Activated T-helper 1 cell treated with anti-CD3 and anti-CD28 coated beads, Interleukin-12 subunit alpha, Interleukin-12 subunit beta, Interleukin-2, Interleukin-4 antibody, amounts not matched to agents 30 ng/mL and 10 ng/mL and 1 ng/mL, durations not matched to agents 14 hours and 24 hours and 36 hours (primary cell): ENCODE measurements at places on chromosomes 5 and 9. TPM values are rescaled to one million over a fixed set of nuclear protein-coding genes. Genes with fewer than 3 reads are reported as not detected.

GABRB2 gene
- not detected in 2 replicates for total RNA-seq

SPAG8 gene
- 0.66 and 1.0 TPM in 2 replicates for total RNA-seq

ARID3C gene
- total RNA-seq, result 0.23 TPM in 1 of 2 replicates, not detected in the other

- DNase-seq, result no peak
Measured at GRCh38 chr5:73198833-73199592, 26.0 kb downstream of the TMEM174 start.

- DNase-seq, result no peak
Measured at GRCh38 chr5:10665799-10666198, 95.2 kb downstream of the DAP start.

DNA sequence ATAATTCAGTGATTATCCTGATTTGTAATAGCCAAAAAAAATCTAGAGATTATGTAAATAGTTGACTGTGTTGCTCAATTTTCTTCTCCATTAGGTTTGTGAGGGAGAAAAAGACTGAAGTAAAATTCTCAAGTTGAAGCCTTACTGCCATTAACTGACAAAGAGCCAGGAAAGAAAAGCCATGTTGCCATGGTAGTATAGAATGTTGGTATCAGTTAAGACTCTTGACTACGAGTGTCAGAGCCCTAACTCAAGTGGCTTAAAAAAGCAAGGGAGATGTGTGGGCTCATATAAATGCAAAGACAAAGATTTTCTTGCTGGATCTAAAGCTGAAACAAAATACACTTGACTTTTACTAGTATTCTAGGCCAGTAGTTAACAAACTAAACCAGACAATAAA is 571.7 kb downstream of the KCTD16 start:
- DNase-seq, result no peak

HTR4 gene
- not detected in 2 replicates for total RNA-seq

GRCh38 chr5:97531549-97531948 is 348.5 kb upstream of the RIOK2 start:
- no peak for DNase-seq

PCDHB9 gene
- not detected in 2 replicates for total RNA-seq

CAMK2A gene
- not detected in 2 replicates for total RNA-seq

BSPRY gene
- total RNA-seq, result 12.3 and 12.8 TPM in 2 replicates

DNA sequence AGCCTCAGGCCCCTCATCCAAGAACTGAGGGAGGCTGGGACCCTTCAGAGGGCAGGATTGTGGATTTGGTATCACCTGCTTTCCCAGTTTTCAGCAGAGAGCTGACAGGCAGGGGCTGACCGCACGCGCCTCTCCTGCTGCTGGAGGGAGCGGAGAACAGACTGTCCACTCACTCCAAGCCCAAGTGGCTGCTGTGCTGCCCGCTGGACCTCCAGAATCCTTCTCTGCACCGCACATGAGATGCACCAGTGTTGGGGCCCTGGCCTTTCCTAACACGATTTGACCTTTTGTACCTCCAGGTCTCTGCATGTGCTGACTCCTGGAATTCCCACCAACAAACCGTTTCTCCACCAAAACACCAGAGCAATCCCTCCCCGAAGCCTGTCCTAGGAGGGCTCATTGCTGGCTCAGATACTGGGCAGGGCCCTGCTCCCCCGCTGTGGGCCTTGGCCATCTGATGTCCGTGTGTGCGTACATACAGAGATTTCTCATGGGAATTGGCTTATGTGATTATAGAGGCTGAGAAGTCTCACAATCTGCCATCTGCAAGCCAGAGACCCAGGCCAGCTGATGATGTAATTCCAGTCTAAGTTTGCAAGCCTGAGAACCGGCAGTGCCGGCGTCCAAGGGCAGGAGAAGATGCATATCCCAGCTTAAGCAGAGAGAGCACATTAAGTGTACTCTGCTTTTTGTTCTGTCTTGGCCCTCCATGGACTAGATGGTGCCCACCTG is 141.7 kb downstream of the GADD45G start:
- no peak for DNase-seq

DNA sequence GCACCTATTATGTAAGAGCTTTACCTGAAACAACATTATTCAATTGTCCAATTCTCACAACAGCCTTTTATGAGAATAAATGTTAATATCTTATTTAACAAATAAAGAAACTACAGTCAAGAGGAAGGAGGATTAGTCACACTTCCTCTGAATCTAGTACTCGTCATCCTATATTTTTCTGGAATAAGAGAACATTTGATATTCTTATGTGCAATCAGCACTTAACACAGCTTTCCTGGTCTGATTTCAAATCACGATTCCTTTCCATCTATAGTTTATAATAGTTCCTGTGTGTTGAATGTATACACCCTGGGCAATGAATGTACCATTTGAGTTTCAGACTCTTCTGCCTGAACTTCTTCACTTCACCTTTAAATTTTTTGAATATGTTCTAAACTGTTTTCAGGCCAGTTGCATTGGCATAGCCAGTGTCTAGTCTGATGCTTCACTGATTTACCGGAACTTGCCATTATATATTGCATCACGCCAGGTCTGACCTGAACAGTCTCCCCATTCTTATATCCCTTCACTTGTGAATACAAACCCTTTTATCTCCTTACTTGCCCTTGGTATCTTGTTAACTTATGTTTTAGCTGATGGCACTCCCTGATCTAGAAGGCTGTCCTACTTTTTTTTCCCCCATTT is 698.3 kb downstream of the MAT2B start:
- no peak for DNase-seq

ST8SIA4 gene
- total RNA-seq, result 63.1 and 65.2 TPM in 2 replicates
